ENCODE measurements at places on chromosomes 2 and 18.
A peak's percentile ranks its signal among the peaks of the same experiment; 100 is the strongest.

- no peaks in the 10 kb centered on the region for H3K4me1 ChIP-seq
- no peak overlapping the region for H3K27ac ChIP-seq
- no peaks in the 10 kb centered on the region for H3K27me3 ChIP-seq
- no peak for DNase-seq
Observed at GRCh38 chr2:223214394-223215253, 162.6 kb downstream of the KCNE4 start.

- no peak overlapping the region for H3K27ac ChIP-seq
- DNase-seq: no peak
- no peaks in the 10 kb centered on the region for H3K27me3 ChIP-seq
- H3K36me3 ChIP-seq: peaks cover 3% of the 10 kb centered on the region
- no peak overlapping the region for H3K4me3 ChIP-seq
Observed at GRCh38 chr2:181264001-181264400, 193.2 kb upstream of the ITGA4 start.

DNA sequence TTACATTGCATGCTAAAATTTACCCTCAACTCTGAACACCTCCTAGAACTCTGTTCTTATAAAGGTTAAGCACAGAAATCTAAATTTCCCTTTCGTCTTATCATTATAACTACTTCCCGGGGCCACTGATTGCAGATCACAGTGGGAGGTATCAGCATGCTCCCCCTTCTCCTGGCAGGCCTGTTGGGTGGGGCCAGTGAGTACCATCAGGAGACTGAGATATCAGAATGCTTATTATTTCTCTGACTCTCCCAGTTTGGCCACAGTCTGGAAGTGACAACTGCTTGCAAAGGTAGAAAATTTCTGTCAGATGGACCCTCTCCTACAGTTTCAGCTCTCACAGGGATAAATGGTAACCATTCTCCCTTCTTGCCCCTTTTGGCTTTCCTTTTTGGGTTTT, 62.6 kb downstream of the DSEL start:
- no peaks in the 10 kb centered on the region for H3K36me3 ChIP-seq
- H3K27me3 ChIP-seq: no peaks in the 10 kb centered on the region
- no peak overlapping the region for H3K4me3 ChIP-seq
- DNase-seq: no peak
- no peak overlapping the region for H3K27ac ChIP-seq
- H3K4me1 ChIP-seq: no peaks in the 10 kb centered on the region

- no peaks in the 10 kb centered on the region for H3K4me1 ChIP-seq
- H3K27me3 ChIP-seq: no peaks in the 10 kb centered on the region
- no peak overlapping the region for H3K4me3 ChIP-seq
Observed at GRCh38 chr2:2018713-2019410, 274.5 kb upstream of the PXDN start.

- H3K4me3 ChIP-seq: no peak overlapping the region
- no peaks in the 10 kb centered on the region for H3K27me3 ChIP-seq
- H3K27ac ChIP-seq: no peak overlapping the region
- no peaks in the 10 kb centered on the region for H3K4me1 ChIP-seq
Observed at GRCh38 chr2:79219383-79219988, 59.9 kb upstream of the REG3A start.

- peaks cover 51% of the 10 kb centered on the region for H3K4me1 ChIP-seq
- no peaks in the 10 kb centered on the region for H3K27me3 ChIP-seq
- no peak overlapping the region for H3K4me3 ChIP-seq
- H3K27ac ChIP-seq: no peak overlapping the region
Observed at GRCh38 chr2:27077231-27077630, 1.2 kb upstream of the EMILIN1 start.

- peak overlapping the region; percentile 21 for H3K4me3 ChIP-seq
- no peaks in the 10 kb centered on the region for H3K27me3 ChIP-seq
- peaks cover 2% of the 10 kb centered on the region for H3K36me3 ChIP-seq
- H3K27ac ChIP-seq: peak overlapping the region; percentile 83
Observed at GRCh38 chr2:43131051-43131889, 95.1 kb downstream of the ZFP36L2 start.

DNA sequence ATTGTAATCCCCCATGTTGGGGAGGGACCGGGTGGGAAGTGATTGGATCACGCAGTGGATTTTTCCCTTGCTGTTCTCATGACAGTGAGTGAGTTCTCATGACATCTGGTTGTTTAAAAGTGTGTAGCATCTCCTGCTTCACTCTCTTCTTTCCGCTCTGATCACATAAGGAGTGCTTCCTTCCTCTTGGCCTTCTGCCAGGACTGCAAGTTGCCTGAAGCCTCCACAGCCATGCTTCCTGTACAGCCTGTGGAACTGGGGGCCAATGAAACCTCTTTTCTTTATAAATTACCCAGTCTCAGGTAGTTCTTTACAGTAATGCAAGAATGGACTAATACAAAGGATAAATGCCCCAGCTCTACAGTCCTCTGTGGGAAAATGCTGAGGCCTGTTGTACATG, 437.5 kb upstream of the NXPH2 start:
- no peaks in the 10 kb centered on the region for H3K27me3 ChIP-seq
- H3K4me1 ChIP-seq: no peaks in the 10 kb centered on the region
- H3K4me3 ChIP-seq: no peak overlapping the region
- no peak overlapping the region for H3K27ac ChIP-seq
- DNase-seq: no peak
- no peaks in the 10 kb centered on the region for H3K36me3 ChIP-seq

GRCh38 chr18:65587491-65587890, 163.3 kb upstream of the CDH7 start:
- H3K4me1 ChIP-seq: no peaks in the 10 kb centered on the region
- H3K36me3 ChIP-seq: no peaks in the 10 kb centered on the region
- no peak overlapping the region for H3K4me3 ChIP-seq
- no peaks in the 10 kb centered on the region for H3K27me3 ChIP-seq
- no peak for DNase-seq

DNA sequence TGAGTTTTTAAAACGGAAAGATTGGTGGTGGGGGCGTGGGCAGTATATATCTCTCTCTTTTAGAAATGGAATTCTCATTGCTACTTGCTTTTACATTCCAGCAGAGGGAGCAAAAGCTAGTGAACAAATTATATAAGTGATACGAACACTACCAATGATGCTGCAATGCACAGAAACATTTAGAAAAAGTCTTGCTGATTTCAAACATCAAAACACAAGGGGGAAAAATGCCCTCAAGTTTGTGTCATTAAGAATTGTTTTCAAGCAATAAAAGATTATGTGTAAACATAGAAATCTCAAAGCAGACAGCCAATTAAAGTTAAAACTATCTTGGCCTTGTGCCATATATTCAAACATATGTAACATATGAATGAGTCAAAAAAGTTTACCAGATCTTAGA, 296.3 kb upstream of the KCNJ3 start:
- H3K36me3 ChIP-seq: no peaks in the 10 kb centered on the region
- H3K4me1 ChIP-seq: no peaks in the 10 kb centered on the region
- no peak overlapping the region for H3K27ac ChIP-seq
- H3K27me3 ChIP-seq: no peaks in the 10 kb centered on the region

DNA sequence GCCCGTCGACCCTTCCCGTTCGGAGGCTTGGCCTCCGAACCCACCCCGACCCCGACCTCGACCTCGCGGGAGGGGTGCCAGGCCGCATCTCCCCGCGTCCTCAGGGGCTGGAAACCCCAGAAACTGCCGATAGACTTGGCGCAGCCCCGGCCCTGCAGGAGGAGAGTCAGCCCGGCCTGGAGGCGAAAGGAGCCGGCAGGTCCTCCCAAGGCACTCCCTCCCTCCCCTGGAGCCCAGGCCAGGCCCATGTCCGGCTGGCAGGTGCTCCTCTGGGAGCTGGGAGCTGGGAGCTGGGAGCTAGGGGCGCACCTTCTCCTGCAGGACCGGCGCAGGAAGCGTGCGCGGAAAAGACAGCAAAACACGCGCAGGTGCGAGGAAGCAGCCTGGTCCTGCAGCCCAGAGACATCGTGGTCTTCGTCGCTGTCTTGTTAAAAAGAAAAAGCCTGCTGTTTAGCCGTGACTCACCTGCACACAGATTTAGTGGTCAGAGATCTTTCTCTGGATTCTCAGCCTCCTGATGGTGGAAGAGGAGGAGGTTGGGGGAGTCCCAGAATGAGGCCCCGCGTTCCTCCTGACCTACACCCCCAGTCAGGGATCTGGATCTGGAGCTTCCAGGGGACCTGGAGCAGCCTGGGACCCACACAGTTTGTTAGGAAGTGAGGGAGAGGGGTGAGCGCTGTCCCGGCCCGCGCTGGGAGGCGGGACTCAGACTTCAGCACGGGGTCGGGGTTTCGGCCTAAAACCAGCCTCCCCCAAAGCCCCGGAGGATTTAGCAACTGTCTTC, 660 bp upstream of the MBP start:
- H3K4me1 ChIP-seq: peaks cover 37% of the 10 kb centered on the region
- peak overlapping the region; percentile 77 for H3K27ac ChIP-seq
- no peaks in the 10 kb centered on the region for H3K27me3 ChIP-seq
- peaks cover 12% of the 10 kb centered on the region for H3K36me3 ChIP-seq

DNA sequence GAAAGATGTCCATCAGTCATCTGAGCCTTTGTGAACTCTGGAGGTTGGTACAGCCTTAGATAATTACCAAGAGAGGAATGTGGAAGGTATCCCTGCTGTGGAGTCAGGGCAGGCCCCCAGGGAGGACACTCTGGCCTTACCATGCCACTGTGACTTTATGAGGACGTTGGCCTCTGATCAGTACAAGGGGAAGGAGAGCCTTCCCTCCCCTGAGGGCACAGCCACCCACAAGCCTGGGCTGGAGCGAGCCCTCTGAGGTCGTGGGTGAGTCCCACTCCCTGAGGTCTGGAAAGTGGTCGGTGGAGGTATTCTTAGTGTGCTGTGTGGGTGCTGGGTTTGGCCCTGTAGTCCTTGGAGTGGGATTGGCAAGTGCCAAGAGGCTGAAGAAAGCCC, 91.6 kb downstream of the STPG4 start:
- H3K27me3 ChIP-seq: no peaks in the 10 kb centered on the region
- H3K27ac ChIP-seq: no peak overlapping the region
- no peak for DNase-seq
- H3K4me1 ChIP-seq: peaks cover 16% of the 10 kb centered on the region
- peaks cover 70% of the 10 kb centered on the region for H3K36me3 ChIP-seq

DNA sequence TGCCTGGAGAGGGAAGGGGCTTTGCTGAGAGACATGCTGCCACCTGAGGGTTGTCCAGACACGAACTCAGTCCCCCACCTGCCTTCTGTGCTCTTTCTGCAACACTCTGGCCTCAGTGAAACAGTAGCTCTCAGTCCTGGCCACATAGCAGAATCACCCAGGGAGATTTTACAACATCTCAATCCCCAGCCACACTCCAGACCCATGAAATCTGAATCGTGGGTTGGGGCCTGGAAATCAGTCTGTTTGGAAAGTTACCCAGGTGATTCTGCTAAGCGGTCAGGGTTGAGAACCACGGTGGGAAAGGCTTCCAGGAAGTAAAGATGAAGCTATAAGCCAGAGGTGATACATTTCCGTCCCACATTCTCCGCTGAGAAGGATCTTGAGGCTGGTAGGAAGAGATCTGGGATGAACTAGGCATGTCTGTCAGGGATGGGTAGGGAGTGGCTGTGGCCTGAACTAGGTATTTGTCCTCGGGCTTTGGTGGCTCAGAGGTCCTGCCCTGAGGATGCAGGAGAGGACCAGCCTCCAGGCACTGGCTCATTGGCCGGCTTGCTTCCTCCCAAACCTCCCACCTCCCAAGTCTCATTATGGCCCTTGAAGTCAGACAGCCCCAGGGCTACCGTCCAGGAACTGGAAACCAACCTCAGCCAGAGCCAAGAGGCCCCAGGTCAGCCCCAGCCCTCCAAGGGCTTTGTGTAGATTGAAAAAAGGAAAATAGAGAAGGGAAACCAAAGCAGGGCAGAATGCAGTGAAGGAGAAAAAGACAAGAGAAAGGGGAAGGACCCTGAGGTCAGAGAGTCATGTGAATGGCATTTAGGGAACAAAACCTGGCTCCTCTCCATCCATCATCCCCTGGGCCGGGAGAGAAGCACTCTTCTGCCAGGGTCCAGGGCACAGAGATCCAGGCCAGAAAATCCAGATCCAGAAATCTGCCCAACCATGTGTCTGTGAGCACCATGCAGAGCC, 119.6 kb downstream of the ZFP36L2 start:
- no peaks in the 10 kb centered on the region for H3K36me3 ChIP-seq
- H3K27me3 ChIP-seq: no peaks in the 10 kb centered on the region
- no peak overlapping the region for H3K4me3 ChIP-seq
- no peak for DNase-seq
- no peak overlapping the region for H3K27ac ChIP-seq

DNA sequence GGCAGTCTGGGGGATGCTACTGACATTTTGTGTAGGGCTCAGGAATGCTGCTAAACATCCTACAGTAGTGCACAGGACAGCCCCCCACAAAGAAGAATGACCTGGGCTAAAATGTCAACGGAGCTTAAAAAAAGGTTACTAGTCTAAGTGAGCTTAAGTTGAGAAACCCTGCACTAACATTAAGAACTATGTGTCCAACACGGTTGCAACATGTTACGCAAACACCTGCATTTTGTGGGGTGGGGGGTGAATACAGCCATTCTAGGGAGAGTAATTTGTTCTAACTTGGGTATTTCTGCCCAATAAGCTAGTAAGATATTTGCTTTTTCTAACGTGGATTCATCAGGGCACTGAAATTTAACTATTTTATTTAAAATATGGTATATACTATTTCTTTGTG, 57.9 kb downstream of the SLC8A1 start:
- no peaks in the 10 kb centered on the region for H3K27me3 ChIP-seq
- DNase-seq: no peak
- no peaks in the 10 kb centered on the region for H3K4me1 ChIP-seq
- no peaks in the 10 kb centered on the region for H3K36me3 ChIP-seq

DNA sequence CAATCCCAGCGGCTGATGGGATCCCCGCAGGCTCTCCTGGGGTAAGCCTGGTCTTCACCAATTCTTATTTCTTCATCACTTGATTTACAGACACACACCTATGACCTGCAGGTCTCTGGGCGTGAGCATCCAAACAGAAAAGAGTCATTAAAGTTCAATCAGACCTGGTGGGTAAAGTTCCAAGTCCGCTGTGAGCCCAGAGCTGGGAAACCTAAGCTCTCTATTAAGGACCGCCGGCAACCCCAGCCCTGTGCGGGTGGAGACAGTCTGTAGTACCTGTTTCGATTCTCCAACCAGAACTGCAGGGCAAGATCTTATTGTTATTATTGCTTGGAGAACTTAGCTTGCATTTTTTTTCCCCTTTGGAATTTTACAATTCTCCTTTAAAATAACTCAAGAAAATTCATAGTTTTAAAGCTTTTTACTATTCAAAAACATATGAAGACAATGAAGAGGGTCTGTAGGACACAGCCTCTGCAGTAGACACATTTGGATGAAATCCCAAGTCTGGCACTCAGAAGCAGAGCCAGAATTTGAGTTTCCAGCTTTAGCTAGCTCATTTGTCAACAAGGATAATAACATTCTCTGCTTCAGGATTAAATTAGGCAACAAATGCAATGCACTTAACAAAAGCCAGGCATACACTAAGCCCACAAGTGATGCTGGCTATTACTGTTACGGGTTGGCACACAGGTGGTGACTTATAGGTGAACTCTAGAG, 376.4 kb downstream of the INSIG2 start:
- DNase-seq: no peak
- no peaks in the 10 kb centered on the region for H3K36me3 ChIP-seq
- H3K27me3 ChIP-seq: no peaks in the 10 kb centered on the region
